C1 segment of cervical spinal cord (tissue), 14 donors: ENCODE measurements at places on chromosomes 4 and X.

- DNase-seq = no peak
Observed at GRCh38 chr4:146525754-146526153, 4.0 kb upstream of the SLC10A7 start.

- DNase-seq = no peak
Observed at GRCh38 chr4:73817341-73817740, 19.1 kb upstream of the CXCL6 start.

DNA sequence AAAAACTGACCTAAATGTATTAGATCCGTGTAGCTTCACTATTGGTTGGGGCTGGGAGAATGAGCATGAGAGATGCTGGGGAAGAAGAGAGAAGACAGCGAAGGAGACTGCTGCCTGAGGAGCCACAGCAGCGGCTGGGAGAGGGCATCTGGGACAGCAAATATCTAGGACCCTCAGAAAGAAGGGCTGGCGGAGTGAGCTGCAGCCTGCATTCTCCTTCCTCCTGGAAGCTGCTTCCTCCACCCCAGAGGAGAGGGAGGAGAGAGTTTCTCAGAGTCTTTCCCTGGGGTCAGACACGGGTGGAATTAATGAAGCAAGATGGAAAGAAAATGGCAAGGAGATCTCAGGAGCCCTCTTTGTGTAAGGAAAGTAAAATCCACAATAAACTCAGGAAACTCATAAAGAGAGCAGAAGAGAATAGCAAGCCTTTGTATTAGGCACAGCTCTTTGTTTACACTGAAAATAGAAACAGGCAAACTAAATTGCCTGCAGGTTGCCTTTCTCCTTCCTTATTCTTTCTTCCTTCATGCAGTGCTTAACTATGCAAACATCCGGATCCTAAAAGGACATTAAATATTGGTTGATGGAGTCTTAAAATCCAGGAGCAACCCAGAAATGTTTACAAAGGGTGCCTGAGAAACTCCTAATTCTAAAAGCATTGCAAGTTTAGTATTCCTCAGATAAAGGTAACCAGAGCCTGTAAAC is 130.3 kb upstream of the GALNT7 start:
- no peak for DNase-seq

GRCh38 chr4:107546638-107547037 is 173.4 kb downstream of the PAPSS1 start:
- no peak for DNase-seq

DNA sequence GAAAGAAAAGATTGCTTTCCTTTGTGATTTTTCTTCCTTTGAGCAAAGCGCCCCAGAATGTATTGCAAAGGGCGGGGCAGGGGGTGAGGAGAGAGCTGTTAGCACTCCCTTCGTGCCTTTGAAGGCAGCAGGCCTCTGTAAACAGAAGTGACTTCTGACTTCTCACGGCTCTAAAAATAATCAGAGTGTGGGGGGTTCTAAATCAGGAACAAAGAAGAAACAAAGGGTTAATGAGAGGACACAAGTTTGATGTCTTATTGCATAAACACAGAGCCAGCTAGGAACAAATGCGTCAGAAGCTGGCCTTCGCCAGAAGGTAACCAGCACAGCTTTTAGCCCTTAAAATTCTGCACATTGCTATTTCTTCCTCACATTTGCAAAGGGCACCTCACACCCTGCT is 626.2 kb downstream of the MID1IP1 start:
- DNase-seq = no peak

GRCh38 chrX:20067709-20068561 is 48.8 kb downstream of the MAP7D2 start:
- no peak for DNase-seq

DNA sequence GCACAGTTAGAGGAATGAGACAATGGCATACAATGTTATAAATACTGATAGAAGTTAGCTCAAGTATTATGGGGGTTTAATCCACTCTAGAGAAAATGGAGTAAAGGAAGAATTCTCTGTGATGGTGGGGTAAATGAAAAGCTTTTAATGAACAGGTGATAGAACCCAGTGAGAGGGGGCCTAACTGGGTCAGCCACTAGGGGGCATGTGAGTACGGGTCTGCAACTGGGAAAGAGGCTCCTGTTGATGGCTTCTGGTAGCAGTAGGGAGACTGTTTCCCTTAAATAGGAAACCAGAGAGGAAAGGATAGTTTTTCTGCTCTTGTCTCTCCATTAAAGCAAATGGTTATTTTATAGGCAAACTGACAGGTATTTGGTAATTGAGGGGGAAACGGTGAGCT is 132.8 kb upstream of the GPR101 start:
- no peak for DNase-seq

- DNase-seq = no peak
Observed at GRCh38 chr4:17760626-17761025, 20.8 kb downstream of the FAM184B start.

GRCh38 chr4:99655308-99656081 is 2.1 kb downstream of the C4orf54 start:
- no peak for DNase-seq

DNA sequence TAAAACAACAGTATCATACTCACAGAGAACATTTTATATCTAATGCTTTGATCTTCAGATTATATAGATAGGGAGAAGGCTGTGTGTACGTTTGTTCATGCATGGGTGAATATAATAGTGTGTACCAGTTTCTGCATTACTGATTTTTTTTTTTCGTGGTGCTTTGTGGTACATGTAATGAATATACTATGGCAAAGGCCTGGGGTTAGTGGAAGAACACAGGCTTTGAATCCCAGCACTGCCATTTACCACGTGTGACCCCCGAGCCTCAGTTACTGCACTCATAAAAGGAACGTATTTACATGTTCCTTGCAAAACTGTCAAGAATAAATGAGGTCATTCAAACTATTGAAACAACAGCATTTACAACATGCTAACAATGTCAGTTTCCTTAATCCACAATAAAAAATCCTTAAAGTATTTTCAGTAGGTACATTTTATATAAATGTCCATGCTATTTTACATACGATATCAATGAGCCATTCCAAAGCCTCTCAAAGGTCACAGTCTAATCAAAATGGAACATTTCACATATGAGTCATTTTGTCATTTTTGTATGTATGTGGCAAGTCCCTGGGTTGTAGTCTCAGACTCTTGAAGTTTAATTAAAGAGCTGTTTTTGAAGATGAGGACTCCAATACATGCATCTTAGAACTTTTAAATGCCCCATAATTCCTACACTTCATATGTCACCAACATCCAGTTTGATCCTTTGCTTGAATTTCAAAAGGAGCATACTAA is 242.8 kb downstream of the PPP3CA start:
- no peak for DNase-seq

- DNase-seq = no peak
Observed at GRCh38 chr4:4462970-4463369, 76.1 kb downstream of the NSG1 start.

GRCh38 chrX:85859426-85859825 is 187.9 kb downstream of the CHM start:
- DNase-seq = no peak

DNA sequence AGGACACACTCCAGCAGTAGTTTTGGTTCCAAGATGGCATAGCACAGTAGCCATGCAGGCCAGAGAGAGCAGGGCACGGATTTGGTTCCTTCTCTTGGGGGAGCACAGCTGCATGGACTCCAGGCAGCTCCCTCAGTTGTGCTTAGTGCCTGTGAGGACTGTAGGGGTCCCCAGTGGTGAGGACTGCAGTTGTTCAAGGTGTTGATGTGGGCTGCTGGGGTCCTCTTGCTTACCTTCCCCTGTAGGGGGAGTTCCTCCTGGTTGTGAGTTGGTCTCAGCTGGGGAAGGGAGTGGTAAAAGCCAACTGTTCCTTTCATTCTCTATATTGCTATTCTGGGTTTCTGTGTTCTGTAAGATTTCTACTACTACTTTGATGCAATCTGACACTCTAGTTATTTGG is 606.5 kb downstream of the MAGEB5 start:
- DNase-seq = no peak

- DNase-seq = no peak
Observed at GRCh38 chrX:16772460-16772859, 13.8 kb upstream of the TXLNG start.

DNA sequence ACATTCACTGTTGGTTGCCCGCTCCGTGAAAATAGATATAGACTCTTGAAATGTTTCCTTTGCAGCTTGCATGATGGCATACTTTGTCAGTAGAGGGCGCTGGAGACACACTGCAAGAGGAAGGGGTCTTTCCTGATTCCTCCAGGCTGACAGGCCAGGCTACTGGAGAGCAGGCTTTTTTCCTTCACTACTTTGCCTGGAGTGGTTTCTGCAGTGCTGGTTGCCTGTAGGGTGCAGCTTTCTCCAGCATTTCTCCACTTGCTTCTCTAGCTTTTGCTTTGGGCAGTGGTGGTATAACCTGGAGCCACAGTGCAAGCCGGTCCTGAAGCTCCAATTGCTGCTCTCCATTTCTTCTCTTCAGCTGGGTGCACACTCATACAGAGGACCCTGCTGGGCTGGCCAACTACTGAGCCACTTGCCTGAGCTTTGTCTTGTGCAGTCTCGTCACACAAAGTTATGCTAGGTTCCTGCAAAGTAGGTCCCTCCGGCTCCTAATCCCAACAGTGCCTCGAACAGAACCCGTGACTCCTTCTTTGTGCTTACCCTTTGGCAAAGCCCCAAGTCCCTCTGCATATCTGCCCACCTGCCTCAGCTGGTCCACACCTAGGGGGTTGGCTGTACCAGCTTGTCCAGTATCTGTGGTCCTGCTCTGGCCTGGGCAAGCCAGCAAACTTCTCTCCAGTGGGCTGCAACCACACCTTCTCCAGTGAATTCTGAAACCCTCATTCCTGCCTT is 46.3 kb downstream of the RASSF6 start:
- peak; percentile 7 for DNase-seq

DNA sequence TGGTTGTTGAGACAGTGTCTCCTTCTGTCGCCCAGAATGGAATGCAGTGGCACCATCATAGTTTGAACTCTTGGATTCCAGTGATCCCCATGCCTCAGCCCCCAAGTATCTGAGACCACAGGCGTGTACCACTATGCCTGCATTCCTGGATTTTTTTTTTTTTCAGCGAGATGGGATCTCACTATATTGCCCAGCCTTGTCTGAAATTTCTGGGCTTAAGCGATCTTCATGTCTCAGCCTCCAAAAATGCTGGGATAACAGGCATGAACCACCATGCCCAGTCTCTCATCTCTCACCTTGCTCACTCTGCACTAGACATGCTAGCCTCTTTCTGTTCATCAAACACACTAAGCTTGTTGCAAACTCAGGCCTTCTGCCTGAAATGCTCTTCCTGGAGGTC is 104.1 kb downstream of the UBE2K start:
- no peak for DNase-seq

DNA sequence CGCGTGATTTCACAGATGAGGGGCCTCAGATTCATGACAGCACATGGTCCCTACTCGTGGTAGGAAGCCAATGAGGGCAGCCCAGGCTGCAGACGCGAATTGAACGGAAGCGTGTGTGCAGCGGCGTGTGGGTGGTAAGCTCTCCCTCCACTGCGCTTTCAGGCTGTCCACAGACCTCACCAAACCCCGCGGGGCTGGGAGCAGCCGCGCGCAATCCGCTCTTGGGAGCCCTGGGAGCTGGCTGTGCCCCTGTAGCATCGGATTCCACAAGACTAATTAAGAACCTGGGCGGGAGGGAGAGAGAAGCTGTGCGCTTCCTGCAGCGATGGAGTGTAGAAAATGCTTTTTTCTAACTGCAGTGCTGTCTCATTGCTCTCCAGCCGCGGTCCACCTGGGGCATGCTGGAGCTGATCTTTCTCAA is 134.9 kb downstream of the STOX2 start:
- no peak for DNase-seq

DNA sequence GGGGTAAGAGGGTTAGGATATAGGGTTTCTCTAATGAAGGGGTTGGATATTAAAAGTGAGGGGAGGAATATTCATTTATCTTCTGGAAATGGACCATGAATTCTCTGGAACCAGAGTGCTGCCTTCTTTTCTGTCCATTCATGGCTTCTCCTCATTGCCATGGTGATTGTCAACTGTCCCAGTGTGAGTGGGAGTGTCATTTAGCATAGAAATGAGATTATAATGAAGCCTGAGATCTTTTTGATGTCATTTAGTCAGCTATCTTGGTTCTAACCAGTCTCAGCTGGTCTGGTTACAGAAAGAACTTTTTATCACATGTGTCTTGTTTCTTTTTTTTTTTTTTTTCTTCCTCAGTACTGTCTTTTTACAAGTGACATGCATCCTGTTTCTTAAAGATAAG is 497.3 kb upstream of the PITX2 start:
- DNase-seq = no peak

DNA sequence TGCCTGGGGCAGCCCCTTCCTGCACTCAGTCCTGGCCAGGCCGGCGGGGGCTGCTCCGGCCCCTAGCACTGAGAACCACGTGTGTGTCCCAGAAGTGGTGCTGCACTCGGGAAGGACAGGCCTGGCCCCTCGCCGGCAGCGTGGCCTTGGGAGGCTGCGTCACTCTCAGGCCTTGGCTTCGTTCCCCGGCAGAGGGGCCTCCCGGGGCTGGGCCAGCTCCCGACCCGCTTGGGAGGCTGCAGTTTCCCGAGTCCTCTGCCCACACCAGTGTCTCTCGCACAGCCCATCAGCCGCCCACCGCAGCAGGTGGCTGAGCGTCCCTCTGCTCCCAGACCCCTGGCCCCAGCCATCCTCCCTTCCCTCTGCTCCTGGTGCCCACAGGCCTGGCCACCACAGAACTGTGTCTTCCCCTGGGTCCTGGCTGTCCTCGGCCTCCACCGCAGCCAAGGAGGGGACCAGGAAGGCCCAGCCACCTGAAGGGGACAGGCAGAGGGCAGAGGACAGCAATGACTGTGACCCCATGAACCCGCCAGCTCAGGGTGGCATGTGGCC is 10.9 kb upstream of the CPLX1 start:
- no peak for DNase-seq

DNA sequence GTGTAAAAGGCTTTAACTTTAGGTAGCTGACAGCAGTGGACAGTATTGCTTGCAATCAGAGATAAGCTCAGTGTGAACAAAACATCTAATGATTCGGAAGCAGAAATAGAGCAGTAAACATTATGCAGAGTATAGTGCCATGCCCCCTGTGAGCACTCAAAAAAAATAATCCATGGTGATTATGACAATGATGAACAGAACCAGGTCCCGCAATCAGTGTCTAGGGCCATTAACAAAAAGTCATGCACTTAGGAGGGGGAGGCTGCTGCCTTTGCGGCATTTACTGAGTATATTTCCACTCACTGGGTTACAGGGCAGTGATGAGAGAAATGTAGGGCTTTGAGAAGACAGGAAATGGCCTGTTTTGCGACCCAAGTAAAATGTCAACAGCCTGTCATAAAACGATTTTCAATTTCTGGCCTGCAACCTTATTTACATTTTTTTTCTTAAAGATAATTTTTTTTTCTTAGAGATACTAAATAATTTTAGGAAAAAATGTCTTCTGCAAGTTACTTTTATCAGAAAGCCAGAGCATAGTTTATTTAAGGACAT is 27.3 kb upstream of the NEIL3 start:
- DNase-seq = no peak

- no peak for DNase-seq
Observed at GRCh38 chr4:150624055-150624454, 42.1 kb downstream of the MAB21L2 start.

GRCh38 chr4:78784236-78784865 is 8.2 kb downstream of the BMP2K start:
- DNase-seq = no peak

- DNase-seq = no peak
Observed at GRCh38 chr4:577499-578450, 1.7 kb upstream of the TMEM271 start.

GRCh38 chr4:150411520-150411919 is 170.4 kb upstream of the MAB21L2 start:
- DNase-seq = no peak

- DNase-seq = no peak
Observed at GRCh38 chr4:109078724-109079123, 223.7 kb downstream of the COL25A1 start.
